Right renal cortex interstitium (tissue), 3 donors: ENCODE measurements at places on chromosomes 5 and 9. TPM values are rescaled to one million over a fixed set of nuclear protein-coding genes. Genes with fewer than 3 reads are reported as not detected.
A peak's percentile ranks its signal among the peaks of the same experiment; 100 is the strongest.

The TLX3 gene
- not detected for polyA plus RNA-seq

- no peak for DNase-seq
Measured at GRCh38 chr9:94787266-94787665, 60.8 kb downstream of the AOPEP start.

GRCh38 chr5:66467564-66467963, 128.6 kb upstream of the MAST4 start:
- no peak for DNase-seq

The BAAT gene
- 0.33 TPM for polyA plus RNA-seq

The FBN2 gene
- polyA plus RNA-seq = 91.5 TPM

DNA sequence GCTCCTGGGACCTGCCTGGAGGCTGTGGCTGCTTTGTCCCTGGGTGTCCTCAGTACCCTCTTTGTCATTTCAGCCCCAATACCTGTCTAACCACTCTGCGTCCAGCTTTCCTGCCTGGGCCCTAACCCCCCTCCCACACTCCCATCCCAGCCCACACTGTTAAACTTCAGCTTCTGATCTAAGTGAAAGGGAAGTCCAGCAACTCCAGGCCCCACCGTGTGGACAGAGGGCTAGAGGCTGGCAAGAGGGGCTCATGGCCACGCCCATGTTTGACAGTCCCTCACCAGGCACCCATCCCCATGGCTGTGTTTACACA, 56.3 kb downstream of the SEMA4D start:
- no peak for DNase-seq

DNA sequence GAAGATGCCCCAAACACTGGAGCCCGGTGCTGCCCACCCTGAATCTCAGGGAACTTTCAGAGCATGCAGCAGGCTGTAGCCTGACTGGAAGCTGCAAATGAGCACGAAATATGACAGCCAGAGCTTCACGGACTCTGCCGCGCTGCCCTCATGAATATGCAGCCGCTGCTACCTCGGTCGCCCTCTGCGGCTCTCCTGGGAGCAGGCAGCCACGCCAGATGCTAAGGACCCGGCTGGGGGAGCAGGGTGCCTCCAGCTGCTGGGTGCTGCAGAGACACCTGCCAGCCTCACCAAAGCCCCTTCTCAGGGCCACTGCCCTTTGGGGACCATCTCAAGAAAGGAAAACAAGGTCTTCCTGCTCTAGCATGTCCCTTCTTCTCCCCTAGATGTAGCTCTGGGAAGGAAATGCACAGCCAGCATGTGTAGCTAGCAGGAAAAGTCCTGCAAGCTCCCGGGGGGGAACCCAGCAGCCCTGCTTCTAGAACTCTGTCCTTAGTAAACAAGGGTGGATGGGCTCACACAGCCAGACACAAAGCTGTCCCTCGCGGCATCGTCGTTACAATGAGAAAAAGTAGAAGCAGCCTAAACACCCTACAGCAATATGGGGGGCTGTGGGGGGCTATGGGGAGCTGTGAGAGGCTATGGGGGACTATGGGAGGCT, 56.8 kb upstream of the OLFM1 start:
- DNase-seq = no peak

The FLT4 gene
- 24.7 TPM for polyA plus RNA-seq

GRCh38 chr5:16913187-16914107, 22.6 kb downstream of the MYO10 start:
- no peak for DNase-seq

DNA sequence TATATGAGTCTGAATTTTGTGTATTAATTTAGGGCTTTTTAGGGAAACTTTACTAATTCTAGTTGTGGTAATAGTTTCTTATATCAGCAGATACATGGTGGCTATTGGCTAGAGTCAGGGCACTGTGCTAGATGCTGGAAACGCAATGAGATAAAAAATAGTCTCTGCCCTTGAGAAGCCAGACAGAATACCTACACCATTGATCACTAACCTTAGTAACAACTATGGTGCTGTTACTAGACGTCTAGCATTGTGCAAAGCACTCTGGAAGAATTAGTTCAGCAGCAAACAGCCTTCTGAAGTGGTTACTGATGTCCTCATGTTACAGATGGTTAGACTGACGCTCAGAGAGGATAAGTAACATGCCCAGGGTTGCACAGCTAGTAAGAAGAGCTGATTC, 61.8 kb downstream of the GDA start:
- DNase-seq = no peak

GRCh38 chr9:112555101-112555643, 68.5 kb downstream of the KIAA1958 start:
- no peak for DNase-seq

The ORM2 gene
- not detected for polyA plus RNA-seq

GRCh38 chr5:18098691-18099090, 464.4 kb downstream of the TAF11L14 start:
- DNase-seq = no peak

GRCh38 chr9:1087120-1087881, 37.1 kb downstream of the DMRT2 start:
- no peak for DNase-seq

- DNase-seq = no peak
Measured at GRCh38 chr5:24916863-24917262, 272.1 kb upstream of the CDH10 start.

DNA sequence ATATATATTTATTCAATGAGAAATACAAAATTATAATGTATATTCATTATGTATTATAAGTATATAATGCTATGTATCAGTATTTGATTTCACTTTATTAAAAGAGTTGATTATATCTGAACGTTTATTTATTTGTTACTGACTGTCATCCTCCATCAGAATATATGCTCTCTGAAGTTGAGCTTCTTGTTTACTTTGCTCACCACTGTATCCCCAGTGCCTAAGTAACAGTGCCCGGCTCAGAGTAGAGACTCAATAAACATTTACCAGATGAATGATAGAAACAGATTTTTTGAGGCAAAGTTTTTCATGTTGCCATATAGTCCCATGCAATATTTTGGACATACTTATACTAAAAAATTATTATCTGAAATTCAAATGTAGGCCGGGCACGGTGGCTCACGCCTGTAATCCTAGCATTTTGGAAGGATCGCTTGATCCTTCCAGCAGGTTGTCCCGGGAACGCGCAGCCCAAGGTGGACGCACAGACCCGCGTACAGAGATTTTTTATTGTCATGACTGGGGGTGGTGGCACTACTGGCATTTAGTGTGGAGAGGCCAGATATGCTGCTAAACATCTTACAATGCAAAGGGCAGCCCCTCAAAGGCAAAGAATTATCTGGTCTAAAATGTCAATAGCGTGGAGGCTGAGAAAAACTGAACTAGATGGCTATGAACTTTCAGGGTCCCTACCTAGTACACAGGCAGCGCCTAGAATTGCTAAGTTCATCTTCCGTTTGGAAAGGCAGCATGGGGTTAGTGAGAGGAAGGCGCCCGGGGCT, 761 bp upstream of the DNAJC25 start:
- DNase-seq = peak; percentile 53

The KCNV2 gene
- polyA plus RNA-seq = not detected

The CNTNAP3B gene
- 9.2 TPM for polyA plus RNA-seq

GRCh38 chr5:143156086-143156485, 247.4 kb downstream of the NR3C1 start:
- no peak for DNase-seq

The ADCY2 gene
- 4.4 TPM for polyA plus RNA-seq

The FYB1 gene
- polyA plus RNA-seq = 4.4 TPM

- DNase-seq = no peak
Measured at GRCh38 chr5:92418341-92418740, 1035.2 kb upstream of the ARRDC3 start.

DNA sequence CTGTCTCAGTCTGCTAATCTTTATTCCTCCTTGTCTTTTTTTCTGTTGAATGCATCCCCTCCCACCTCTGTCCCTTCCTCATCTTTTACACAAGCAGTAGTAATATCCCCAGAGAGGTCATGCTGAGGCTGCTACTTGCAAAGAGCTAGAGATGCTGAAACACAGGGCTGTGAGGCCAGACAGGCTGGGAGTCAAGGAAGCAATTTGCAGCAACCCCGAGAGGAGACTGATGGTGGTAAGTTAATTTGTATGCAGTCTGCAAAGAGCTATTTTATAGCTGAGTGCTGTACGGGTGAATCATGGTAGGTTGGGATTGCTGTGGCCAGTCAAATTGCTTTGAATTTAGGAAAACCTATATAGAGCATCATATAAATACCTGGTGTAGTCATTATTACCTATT, 90.2 kb upstream of the SLC24A2 start:
- no peak for DNase-seq

DNA sequence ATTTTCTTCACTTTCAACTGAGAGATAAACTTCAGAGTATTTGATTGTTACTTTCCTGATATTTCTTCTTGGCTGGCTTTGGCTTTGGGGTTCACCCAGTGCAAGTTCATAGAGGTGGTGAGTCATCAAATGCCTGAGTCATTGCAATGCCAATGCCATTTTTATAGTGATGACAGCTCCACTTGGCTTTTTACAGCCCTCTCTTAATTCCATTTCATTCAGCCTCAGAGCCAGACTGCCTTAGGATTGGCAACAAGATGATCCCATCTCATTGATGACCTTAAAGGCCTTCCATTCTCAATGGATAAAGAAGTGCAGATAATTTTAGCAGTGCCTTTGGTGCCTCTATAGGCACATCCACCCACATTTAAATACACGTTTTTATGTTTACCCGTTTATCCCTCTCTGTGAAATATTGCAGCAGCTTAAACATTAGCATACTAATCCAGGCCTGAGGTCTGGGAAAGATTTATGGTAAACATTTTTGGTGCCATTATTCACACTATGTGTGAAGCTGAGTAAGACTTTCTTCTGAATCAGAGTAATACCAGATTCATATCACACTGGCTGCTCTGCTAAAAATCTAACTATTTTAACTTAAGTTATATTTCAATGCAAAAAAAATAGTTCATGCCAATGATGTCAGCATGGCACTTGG, 88.9 kb upstream of the TYRP1 start:
- no peak for DNase-seq

The PCDHA3 gene
- polyA plus RNA-seq = 0.45 TPM

DNA sequence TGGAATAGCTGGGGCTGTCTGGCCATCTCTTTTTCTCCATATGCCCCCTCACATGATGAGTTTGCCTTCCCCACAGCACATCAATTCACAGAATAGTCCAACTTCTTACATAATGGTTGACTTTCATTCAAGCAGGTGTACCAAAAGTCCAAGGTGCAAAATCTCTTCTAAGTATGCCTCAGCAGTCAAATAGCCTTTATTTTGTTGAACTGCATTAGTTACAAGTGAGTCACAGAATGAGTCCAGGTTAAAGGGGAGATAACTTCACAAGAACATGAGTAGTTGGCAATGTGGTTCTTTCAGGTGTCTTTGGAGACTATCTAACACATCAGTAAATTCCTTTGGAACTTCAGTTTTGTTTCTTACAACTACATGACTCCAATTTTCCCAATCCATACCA, 672.5 kb downstream of the PRELID2 start:
- DNase-seq = no peak
